ENCODE measurements at places on chromosomes 5 and 9. TPM values are rescaled to one million over a fixed set of nuclear protein-coding genes. Genes with fewer than 3 reads are reported as not detected.
A peak's percentile ranks its signal among the peaks of the same experiment; 100 is the strongest.

FAM151B gene
- 0.47 TPM for total RNA-seq

DNA sequence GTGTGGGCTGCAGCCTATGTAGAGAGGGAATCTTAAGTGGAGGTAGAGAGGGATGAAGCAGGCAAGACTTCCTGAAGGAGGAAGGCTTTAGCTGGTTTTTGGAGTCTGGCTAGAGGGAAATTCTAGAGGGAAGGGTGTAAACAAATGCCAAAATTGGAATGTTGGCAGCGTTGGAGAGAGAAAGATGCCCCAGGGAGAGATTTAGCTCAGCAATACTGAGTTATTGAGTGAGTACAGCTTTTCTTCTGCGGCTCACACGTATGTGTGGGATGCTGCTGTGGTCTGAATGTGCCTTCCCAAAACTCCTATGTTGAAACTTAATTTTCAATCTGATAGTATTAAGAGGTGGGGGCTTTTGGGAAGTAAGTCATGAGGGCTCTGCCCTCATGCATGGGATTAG lies 24.5 kb upstream of the GLRA1 start:
- peaks cover 27% of the 10 kb centered on the region for H3K4me1 ChIP-seq
- H3K4me3 ChIP-seq: no peak overlapping the region
- H3K27me3 ChIP-seq: no peaks in the 10 kb centered on the region
- no peak for DNase-seq
- no peaks in the 10 kb centered on the region for H3K36me3 ChIP-seq
- no peak overlapping the region for H3K27ac ChIP-seq

DNA sequence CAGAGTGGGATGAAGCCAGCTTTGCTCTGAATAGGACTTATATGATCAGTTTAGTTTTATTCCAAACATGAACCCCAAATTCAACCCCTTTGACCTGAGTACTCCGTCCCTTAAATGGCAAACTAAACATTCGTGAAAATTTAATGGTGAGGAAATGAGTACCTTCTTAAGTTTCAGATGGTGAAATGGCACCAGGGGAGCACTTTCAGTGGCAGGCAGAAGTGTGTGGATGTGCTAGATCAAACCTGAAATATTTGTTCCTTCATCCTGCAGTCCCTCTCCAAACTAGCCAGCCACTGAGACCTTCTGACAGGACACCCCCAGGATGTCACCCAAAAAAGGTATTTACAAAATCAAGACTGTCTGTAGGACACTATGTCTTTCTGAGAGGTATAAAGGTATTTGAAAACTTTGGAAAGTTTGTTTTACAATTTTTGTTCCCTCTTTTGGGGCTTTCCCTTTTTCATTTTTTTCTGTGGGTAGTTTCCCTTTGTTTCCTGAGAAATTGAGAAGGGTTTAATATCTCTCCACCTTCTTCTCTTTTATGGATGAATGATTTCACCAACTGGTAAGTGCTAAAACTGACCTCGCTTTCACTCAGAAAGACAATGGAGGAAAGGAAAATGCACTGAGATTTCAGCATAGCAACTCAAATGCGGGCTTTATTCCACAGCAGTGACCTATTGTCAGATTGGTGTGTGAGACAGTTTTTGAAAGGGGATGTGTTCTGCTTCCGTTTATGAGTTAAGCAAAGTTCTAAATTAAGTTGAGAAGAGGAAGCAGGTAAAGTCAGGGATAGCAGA lies 127.1 kb downstream of the TMC1 start:
- no peaks in the 10 kb centered on the region for H3K27me3 ChIP-seq
- no peak overlapping the region for H3K4me3 ChIP-seq
- H3K36me3 ChIP-seq: no peaks in the 10 kb centered on the region
- DNase-seq: no peak
- no peak overlapping the region for H3K27ac ChIP-seq

- peak overlapping the region; percentile 44 for H3K27ac ChIP-seq
- no peaks in the 10 kb centered on the region for H3K27me3 ChIP-seq
- peaks cover 8% of the 10 kb centered on the region for H3K4me1 ChIP-seq
- DNase-seq: peak; percentile 28
- H3K4me3 ChIP-seq: peak overlapping the region; percentile 25
Observed at GRCh38 chr5:108727651-108728565, 19.8 kb upstream of the FER start.

DNA sequence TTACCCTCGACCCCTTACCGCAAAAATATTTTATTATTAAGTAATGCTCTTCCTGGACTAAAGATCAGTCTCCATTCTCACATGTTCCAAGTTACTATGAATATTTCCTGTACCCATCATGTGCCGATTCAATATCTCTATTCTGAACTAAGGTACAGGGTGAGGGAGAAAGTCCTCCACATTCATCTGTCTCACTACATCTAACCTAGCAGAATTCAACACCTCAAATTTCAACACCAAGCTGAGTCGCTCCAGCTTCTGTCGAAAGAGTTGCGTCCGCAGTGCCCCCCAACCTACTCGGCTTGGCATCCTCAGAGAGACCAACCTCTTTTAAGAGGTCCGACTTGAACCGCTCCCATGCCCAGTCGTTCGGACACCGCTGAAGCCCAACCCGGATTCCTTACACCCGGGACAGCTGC lies 1.0 kb downstream of the CERT1 start:
- no peaks in the 10 kb centered on the region for H3K27me3 ChIP-seq
- H3K27ac ChIP-seq: peak overlapping the region; percentile 76
- H3K36me3 ChIP-seq: no peaks in the 10 kb centered on the region
